Stimulated activated effector memory CD8-positive, alpha-beta T cell treated with anti-CD3 and anti-CD28 coated beads, Interleukin-12 subunit alpha, Interleukin-12 subunit beta, amount 100 ng/mL, for 72 hours (primary cell): ENCODE measurements at places on chromosomes 1 and 21.

- no peak for DNase-seq
Observed at GRCh38 chr1:227893949-227894721, 53.6 kb downstream of the WNT9A start.

DNA sequence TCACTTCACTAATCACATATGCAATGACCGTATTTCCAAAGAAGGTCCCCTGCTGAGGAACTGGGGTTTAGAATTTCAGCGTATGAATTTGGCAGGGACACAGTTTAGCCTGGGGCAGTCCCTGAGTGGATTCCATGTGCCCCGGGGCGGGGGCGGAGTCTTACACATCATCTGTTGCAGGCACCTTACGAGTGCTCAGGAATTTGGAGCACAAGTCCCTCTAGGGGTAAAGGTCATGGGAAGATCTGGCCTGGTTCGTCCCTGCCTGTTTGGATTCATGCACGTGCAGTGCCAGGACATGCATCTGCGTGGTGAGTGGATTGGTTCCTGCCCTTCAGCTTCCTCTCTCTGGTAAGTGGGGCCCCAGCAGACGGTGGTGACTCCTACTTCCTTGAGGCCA is 208.3 kb upstream of the C1orf174 start:
- no peak for DNase-seq

DNA sequence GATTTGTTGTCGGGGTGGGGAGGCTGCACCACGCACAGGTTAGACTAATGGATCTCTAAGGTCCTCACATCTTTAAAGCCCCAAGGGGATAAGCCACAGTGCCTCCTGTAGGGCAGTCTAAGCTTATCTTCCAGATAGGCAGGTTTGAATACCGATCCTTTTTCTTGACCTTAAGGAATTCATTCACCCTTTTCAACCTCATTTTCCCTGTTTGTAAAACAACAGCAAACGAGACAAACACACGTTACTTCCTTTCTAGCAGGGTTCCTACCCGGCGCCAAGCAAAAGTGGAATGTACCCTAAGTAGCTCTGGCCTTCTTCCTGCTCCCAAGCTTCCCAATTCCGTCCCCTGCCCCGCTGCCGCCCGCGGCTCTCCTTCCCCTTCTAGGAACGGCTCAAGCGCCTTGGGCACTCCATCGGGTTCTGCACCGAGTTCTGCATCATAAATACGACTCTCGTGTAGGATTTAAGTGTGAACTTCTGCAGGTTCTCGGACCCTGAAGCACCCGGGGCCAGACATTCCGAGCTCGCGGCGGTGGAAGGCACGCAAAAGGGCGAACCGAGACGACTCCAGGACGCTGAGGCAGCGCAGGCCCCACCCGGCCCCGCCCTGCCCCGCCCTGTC is 548 bp upstream of the CDC20 start:
- peak; percentile 61 for DNase-seq

DNA sequence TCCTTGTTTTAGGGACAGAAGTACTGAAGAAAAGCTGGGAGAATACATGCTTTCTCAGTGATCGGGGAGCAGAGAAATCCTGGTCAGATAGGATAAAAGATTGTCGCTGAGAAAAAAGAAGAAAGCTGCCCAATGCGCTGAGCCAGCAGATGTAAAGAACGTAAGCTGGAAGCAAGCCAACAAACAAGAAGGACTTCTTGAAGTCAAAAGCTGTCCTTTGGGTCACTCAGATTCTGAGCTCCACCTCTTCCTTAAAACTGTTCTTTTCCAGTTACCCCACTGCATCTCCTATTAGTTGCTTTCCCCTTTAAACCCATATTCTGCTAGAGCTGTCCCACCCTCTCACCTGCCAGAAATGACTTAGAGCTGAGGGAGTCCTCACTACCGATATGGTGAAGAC is 64.8 kb downstream of the GPR137B start:
- no peak for DNase-seq

- no peak for DNase-seq
Observed at GRCh38 chr1:174052621-174053020, 30.5 kb upstream of the RC3H1 start.

- peak; percentile 62 for DNase-seq
Observed at GRCh38 chr1:12617901-12618660, at the start of gene DHRS3. DHRS3 (minus strand) TSS chr1:12618210; CDS start chr1:12617348, 862 bp downstream.

DNA sequence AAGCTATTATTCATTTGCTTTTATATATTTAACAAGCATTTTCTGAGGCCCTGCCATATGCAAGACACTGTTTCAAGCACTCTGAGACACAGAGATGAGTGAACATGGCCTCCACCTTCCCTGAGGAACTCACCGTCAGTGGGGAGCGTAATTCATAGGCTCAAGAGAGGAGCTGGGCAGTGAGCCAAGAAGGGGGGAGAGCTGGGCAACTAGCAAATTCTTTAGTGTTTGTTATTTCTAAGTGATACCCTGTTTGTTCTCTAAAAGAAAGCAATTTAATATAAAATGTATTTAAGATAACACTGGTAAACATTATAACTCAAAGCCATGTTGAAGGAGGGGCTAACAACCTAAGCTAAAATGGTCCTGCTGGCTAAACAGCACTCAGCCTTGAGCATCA is 119.2 kb upstream of the NGF start:
- DNase-seq: no peak

- no peak for DNase-seq
Observed at GRCh38 chr1:12342401-12343003, 112.7 kb downstream of the VPS13D start.

DNA sequence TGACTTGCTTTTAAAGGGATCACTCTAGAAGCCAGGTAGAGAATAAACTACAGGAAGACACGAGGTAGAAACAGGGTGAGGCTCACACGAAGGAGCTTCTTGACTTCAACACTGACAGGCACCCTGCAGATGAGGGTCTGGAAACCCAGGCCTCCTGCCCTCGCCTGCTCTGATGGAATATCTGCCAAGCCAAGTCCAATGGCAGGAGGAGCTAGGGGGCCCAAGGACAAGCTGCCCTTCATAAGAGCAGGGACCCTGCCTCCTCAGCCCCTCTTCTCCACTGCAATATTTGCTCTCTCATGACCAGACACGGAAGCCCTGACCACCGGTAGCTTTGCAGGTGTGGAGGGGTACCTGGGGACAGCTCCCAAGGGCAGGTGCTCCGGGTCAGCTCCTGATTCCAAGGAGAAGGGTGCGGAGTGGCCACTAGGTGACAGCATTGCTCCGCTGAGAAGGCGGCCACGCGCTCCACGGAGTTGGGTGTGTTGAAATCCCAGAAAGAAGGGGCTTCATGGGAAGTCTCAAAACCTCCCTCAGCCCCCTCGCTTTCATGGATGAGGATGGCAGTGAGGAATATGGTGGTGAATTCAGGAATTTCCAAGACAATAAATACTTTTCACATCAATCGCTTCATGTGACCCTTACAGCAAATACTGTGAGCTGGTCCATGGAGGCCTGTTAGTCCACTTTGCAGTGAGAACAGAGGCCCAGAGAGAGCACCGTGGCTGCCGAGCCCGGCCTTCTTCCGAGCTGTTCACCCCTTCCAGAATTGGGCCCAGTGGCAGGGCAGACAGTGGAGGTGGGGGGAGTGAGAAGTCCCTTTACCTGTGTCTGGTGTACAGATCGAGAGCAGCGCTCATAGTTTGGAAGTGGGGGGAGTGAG is 33.2 kb upstream of the PAX7 start:
- peak; percentile 25 for DNase-seq

DNA sequence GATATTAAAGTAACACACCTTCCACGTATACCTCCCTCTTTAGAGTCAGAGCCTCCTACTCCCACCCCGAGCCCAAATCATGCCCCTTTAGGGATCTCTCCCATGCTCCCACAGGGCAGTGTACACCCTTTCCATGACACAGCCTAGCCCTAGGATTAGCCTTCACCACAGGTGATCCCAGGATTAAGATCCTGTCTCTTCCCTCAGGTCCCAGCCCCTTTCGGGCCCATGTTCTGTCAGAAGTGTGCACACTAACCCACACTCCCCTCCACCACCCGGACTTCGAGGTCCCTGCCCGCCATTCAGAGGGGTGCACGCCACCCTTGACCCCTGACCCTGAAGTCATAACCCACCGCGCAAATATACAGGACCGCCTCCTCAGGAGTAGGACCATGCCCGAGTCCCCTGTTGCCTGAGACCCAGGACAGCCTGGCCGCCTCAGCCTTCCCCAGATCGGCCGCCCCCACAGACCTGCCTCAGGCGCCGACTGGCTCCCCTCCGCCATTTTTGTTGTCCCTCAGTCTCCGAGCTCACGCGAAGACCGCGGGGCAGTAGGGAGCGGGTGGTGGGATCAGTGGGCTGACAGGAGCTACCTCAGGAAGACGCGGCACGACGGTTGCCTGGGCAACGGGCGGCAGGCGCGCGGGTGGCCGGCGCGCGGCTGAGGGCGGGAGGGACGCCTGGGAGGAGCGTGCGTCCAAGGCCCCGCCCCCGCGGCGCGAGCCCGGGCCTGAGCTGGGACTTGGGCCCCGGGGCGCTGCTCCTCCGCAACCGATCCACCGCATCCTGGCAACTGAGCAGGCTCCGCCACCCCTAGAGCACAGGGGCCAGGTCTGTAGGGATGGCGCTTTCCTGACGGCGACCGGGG is at the start of gene AGBL4:
Gene AGBL4, minus strand, starts transcription at position 663 of the 868 bp plus-strand sequence.
- DNase-seq: no peak

DNA sequence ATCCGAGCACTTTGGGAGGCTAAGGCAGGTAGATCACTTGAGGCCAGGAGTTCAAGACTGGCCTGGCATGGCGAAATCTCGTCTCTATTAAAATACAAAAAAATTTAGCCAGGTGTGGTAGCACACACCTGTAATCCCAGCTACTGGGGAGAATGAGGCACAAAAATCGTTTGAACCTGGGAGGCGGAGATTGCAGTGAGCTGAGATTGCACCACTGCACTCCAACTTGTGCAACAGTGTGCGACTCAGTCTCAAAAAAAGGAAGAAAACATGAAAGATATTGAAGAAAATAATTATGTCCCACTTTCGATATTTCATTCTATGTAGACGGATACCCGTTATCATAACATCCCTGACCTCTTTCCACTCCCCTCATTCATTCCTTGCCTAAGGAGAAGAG is 19.2 kb downstream of the TUT4 start:
- DNase-seq: no peak

DNA sequence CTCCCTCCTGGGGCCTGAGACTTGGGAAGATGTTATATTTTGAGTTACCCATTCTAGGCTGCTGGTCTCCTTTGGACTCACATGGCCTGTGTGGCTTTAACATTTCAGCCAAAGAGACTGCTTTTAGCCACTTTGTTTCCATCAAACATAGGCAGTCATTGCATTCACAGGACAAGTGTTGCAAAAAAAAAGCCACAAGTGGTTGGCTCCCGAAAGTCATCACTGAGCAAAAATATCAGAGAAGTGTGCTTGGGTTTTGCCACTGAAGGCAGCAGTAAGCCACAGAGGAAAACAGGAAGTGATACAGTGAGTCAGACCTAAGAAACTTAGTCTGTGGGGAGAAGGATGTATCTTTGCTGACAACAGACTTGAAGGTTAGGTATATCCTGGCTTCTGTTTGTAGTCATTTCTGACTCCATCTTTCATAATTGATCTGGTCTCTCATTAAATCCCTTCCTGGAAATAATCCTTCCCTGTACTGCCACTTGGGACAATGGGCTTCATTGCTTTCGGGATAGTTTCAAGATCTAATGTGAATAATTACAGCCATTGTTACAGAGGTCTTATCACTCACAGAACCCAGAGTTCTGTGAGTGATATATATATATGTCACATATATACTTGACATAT is 80.9 kb downstream of the COLGALT2 start:
- DNase-seq: peak; percentile 80

- no peak for DNase-seq
Observed at GRCh38 chr1:31799895-31800673, 15.7 kb downstream of the SPOCD1 start.

DNA sequence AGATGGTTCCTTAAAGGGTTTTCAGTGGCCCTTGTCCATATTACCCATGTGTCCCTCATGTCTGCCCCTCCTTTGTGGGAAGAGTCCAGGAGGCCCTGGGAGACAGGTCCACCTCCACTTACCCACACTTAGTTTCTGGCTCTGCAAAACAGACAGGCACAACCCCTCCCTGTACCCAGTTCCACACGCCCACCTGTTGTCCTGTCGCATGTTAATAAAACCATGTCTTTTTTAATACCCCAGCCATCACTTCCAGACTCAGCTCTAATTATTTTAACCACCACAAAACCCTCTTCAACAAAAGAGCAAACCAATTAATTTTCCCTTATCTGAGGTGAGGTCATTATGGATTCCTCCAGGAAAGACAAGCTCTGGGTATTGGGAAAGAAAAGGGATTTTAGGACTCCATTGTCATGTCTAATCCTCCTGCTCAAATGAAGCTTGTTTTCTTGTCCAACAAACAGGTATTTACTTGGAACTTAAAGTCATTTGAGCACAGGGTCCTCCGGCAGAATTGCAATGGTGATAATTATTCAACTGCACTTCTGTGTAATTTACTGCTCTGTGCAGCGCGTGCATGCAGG is 68.9 kb downstream of the CCDC185 start:
- DNase-seq: no peak

DNA sequence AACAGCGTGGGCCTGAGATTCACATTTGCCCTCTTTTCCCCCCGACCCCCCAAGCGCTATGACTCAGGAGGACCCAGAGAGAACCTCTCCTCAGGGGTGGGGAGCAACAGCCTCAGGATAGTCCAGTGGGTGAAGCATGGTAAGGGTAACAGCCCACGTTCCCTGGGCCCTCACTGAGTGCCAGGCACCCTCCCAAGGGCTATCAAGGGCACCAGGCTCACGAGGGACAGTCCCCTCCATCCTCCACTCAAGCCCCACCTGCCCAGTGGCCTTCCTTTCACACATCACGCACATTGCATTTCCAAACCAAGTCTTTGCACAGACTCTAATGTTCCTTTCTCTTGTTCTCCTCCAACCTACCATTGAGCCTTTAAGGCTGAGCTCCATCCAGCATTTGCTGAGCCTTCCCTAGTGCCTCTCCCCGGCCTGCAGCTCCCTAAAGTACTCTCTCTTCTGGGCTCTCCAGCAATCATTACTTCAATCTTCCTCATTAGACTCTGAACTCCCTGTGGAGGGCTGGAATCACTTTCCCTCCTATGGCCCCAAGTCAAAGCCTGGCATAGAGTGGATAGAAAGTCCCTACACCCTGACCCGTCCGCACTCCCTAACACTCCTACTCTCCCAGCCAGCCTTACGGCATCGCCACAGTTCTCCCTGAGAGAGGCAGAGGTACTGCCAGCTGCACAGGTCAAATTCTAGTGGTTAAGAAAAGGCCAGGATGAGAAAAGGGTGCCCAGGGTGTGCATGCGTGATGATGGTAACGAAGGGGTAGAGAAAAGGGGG is 1.0 kb downstream of the AKR7A2 start:
- DNase-seq: no peak
